ENCODE measurements at places on chromosomes 3 and 15.

DNA sequence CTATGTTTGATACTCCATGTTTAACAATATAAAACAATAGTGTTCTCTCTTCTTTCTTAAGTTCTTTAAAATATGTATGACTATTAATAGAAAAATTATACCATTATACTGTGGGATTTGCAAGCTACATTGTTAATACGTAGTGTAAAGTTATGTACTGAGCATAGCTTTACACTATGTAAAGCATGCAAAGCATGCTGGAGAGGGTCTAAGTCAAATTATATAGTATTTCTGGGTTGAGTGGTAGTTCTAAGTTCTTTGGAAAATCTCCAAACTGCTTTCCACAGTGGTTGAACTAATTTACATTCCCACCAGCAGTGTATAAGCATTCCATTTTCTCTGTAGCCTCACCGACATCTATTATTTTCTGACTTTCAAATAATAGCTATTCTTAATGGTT lies 253.0 kb downstream of the RAP2B start:
- no peak for DNase-seq

DNA sequence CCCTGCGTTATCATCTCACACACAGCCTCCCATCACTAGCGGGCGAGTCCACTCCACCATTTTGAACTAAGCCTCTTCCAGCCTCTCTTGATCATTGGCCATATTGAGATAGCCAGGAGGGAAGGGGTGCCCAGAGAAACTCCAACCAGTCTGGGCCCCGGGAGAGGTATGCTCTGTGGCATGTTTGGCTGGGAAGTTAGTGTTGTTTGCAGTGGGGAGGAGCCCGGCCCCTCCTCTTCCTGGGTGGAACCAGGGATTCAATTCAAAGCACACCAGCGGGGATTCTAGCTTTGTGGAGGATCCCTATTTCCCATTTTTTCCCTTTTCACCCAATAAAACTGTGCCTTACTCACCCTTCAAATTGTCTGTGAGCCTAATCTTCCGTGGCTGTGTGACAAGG lies 71.8 kb downstream of the GBE1 start:
- no peak for DNase-seq

DNA sequence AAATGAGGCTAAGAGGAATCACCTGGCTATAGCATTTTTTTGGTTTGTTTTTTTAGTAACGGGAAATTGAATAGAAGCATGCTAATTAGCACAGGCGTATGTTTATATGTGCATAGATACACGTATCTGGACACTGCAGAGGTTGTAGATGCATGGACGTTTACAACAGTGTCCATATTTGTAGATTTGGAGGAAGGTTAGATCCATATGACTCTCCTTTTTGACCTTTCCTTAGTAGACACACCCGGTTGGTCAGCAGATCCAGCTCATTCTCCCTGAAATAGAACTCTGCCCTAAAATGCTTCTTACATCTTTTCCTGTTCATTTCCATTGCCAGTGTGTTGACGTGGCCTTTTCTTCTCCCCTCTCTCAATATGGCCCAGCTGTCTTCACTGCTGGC lies 60.1 kb downstream of the SLCO3A1 start:
- DNase-seq = no peak

GRCh38 chr15:36965570-36966342 lies 134.6 kb downstream of the MEIS2 start:
- peak; percentile 53 for DNase-seq

All from right lung (tissue), 10 donors.